ENCODE measurements at places on chromosomes 3 and 15.

DNA sequence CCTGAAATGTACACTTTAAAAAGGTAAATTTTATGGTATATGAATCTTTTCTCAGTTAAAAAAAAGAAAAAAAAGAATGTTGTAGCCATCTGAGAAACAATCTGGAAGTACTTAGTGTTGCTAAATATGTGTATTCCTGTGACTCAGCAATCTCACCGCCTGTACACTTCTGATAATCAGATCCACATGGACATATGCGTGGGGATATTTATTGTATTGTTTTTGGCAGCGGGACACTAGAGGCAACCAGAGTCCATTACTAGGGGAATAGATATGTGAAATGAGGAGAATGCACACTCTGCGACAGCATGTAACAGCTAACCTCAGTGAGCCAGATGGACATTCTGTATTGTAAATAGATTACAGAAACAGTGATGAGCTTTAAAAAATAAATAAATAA, 65.4 kb downstream of the AQP9 start:
- DNase-seq: no peak

DNA sequence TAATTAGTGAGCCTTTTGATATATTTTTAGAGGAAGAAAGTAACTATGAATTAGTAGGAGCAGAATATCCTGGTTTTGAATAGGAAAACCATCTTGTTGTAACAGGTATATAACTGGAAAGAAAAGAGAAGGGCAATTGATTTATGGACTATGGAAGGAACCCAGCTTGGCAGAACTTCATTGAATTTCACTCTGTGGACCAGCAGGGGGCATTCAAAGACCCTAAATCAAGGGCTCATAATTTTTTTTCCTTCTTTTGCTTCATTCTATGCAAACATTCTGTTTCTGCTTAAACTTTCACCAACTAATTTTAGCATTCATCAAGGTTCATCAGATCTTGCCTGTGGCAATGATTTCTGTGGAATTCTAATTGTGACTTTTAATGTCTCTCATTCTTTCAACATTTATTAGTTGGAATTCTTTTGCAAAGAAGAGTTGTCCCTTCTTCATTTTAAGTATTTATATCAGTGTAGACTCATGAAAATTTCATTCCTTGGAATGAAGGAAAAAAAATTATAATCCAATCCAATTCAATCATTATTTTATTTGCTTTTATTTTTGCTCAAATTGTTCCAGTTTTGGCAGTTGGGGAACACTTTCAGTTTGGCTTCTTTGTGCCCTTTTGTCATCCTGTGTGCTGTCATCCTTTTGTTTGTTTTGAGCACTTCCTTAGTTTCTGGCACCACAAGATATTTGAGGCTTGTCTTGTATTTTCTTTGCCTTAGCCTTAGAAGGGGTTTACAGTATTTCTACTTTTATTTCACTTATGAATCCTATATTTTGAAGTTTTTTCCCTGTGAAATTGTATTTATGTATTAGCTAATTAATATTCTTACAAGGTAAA, 30.4 kb downstream of the NXPE3 start:
- no peak for DNase-seq

DNA sequence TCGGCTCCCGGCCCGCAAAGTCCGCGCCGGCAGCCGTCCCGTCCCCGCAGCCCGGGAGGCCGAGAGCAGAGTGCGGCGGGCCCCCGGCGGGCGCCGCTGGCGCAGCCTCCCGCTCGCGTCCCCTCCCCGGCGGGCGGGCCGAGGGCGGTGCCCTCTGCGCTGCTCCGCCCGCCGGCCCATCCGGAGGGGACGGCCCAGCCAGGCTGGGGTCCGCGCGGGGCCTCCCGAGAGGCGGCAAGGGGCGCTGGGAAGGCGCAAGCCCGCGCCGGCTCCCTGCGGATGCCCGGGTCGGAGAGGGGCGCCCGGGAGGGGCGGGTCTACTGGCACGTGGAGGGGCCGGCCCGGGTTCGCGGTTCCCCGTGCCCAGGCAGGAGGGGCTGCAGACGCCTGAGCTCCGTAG, at the start of the genes CLCN2 and POLR2H:
Gene CLCN2 (minus strand): TSS at position 74 of the 400 bp plus-strand sequence. CDS start 126 bp downstream, outside the sequence.
Gene POLR2H (plus strand): TSS at position 179 of the 400 bp plus-strand sequence. CDS start 1,783 bp downstream, outside the sequence.
- DNase-seq: no peak

- no peak for DNase-seq
Observed at GRCh38 chr3:27723815-27724458, 1.8 kb upstream of the EOMES start.

- peak; percentile 98 for DNase-seq
Observed at GRCh38 chr15:70447928-70448698, 315.2 kb downstream of the UACA start.

DNA sequence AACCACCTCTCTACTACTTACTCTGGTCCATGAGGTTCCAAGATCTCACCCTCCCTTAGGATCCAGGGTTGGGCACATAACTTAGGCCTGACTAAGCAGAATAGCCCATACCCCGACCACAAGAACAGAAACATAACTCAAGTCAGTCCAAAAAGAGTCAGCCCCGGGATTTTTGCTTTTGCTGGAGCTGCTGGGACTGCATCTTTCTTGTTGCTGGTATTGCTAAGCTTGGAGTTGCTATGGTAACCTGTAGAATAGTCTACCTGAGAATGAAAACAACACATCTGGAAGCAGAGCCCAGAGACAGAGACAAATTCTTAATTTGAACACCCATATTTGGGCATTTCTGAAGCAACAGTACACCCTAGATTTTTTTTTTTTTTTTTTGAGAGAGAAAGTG, 6.5 kb downstream of the RUBCN start:
- no peak for DNase-seq

- DNase-seq: no peak
Observed at GRCh38 chr3:47803480-47804025, 615 bp downstream of the DHX30 start.

GRCh38 chr3:155302481-155302880, 9.0 kb upstream of the STRIT1 start:
- DNase-seq: no peak

Measured in CMK (cell line).